ENCODE measurements at places on chromosomes 2 and 18.

GRCh38 chr2:136767030-136767429, 1.7 kb downstream of the THSD7B start:
- DNase-seq: no peak

DNA sequence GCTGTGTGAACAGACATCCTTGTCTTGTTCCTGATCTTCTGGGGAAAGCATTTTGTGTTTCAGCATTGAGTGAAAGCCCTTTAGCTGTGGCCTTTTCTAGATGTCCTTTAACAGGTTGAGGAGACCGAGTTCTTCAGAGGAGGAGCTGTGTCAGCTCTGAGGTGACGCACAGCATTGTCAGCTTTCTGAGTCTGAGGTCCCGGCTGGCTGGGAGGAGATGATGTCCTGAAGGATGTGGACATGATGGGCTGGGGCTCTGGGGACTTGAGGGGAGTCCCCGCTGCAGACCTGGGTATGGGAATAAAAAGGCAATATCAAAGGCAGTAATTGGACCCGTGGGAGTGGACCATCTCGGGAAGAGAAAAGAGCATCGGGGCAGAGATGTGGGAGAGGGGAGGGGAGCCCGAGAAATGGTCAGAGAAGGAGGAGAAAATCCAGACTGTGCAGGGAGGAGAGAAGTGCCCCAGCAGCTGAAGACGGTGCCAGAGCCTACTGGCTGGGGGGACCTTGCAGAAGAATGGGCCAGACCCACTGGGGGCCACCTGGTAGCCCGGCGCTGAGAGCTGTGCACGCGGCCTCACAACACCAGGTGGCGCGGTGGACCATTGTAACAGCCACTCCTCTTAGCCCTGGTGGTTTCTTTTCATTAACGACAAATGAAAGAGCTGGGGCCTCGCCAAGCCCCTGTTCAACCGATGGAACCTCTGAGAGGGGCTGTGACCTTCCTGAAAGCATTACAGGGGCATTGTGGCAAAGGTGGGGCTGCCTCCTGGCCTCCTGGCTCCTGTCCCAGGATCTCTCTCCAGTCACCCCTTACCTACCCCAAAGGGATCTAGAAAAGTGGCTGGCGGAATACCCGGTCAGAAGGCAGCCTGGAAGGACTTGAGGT, 61.6 kb downstream of the ST3GAL5 start:
- DNase-seq: peak; percentile 87

DNA sequence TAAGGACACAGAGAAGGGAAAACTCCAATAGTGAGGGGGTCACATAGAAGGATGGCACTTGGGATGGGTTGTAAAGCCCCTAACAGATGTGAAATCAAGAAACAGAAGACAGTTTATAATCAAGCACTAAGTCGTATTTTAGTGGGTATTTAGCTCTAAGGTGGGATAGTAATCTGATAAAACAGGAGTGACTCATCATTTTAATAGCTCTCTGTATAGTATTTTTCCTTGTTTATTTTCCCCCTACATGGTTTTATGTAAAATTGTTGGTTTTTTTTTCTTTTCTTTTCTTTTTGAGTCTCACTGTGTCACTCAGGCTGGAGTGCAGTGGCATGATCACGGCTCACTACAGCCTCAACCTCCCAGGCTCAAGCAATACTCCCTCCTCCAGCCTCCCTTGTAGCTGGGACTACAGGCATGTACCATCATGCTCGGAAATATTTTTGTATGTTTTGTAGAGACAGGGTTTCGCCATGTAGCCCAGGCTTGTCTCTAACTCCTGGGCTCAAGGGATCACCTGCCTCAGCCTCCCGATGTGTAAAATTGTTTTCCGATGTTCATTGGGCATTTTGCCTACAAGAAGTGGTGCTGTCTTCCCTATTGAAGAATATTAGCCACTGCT, 142.6 kb upstream of the SERPINE2 start:
- DNase-seq: no peak

DNA sequence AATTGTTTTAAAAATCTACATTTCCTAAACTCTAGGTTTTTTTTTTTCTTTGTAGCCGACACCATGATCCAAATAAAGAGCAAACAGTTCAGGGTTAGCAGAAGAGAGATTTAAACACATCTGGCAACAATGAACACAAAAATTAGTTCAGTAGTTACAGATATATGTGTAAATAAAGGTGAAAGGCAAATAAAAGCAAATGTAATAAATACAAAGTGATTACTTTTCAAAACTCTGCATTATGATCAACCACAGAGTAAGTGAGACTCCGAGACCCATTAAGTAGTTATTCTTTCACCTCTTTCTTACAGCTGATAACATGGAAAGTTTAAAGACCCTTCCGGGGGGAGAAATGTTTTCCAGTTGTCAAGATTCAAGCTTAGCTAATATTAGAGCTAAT, 716 bp downstream of the CALCRL start:
- no peak for DNase-seq

DNA sequence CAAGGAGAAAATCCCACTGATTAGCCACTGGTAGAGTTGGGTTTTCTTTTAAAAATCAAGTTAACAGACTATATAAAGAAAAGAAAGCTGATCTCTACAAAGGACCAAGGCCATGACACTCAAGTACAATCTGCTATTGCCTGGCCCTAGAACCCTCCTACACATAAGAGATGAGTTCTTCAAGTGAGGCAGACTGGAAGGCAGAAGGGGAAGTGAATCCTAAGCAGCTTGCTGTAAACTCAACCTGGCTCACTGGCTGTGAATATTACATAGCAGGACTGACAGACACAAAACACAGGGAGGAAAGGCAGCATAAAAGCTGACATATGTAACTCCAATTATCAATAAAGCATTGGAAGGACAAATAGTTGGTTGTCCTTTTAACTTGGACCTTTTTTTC, 65.4 kb downstream of the TRIP12 start:
- DNase-seq: no peak

- no peak for DNase-seq
These were observed 48.0 kb downstream of the MGAT5 start for GRCh38 chr2:134301928-134302260.

DNA sequence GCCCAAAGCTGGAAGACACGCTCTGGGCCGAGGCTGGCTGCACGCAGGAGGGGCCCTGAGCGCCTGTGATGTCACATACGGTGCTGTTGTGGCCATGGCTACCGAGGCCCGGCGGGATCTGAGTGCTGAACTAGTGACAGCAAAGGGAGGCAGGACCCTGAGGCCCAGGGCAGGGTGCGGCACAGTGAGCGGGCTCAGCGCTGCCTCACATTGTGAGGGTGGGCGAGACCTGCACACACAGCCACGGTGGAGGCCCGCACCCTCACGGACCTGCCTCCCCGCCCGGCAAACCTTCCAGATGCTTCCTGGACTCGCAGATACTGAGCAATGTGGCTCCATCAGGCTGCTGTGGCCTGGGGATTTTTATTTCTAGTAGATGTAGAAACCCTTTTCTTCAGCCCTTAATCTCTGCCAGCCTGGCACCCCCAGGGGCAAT, 133.8 kb upstream of the CTDP1 start:
- no peak for DNase-seq

GRCh38 chr2:133652398-133652797, 84.1 kb upstream of the NCKAP5 start:
- no peak for DNase-seq

GRCh38 chr2:19580830-19581229, 222.4 kb upstream of the OSR1 start:
- DNase-seq: no peak

- DNase-seq: no peak
These were observed 150.6 kb upstream of the EPC2 start for GRCh38 chr2:148493822-148494563.

DNA sequence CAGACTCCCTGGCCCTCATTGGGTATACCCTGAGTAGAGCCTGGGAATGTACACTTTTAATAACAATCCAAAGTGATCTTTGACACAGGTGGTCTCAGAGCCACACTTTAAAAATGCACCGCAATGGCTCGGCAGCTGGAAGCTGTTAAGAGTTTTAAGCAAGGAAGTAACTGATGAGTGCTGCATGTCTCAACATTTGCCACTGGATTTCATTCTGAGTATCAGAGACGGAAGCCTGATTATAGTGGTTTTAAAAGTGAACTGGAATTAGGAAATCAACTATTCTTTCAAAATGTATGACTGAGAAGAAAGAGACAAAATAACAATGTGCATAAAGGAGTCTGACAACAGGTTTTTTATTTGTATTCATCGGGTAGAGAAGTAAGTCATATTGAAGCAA, 7.5 kb downstream of the MBOAT2 start:
- DNase-seq: no peak

DNA sequence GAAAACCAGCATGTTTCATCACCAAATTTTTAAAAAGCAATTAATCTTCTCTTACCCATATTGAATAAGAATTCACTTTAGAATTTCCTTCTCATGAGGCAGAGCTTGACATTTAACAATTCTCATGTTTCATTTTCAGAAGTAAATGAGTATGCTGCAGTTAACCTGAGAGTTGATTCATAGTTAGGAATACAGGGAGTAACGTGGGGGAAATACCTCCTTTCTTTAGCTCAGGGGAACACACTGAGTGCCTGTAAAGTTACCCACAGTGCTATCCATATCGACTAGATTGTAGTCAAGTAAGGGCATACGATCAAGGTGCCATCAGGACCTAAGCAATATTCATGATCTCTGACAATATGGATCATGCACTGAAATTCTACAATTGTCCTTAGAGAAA, 38.9 kb upstream of the ATIC start:
- DNase-seq: no peak

- peak; percentile 67 for DNase-seq
These were observed 1.8 kb downstream of the DCC start for GRCh38 chr18:52341608-52342381.

DNA sequence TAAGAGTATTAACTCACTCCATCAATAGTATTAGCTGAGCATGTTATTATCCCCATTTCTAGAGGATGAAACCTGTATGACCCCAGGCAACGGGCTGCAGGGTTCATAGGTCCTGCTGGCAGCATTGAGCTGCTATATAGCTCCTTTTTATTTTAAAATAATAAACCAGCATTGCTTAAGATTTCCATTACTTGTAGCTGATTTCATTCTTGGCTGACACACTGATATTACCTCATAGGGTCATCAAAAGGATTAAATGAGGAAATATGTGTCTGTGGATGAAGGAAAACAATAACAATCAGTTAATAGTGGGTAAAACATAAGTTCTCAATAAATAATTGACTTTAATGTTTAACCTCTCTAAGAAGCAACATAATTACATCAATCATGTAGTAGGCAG, 48.3 kb upstream of the NRP2 start:
- DNase-seq: no peak

- DNase-seq: peak; percentile 63
These were observed 83.7 kb downstream of the SP3 start for GRCh38 chr2:173881461-173881860.

GRCh38 chr18:48564139-48564538, 25.3 kb downstream of the CTIF start:
- DNase-seq: no peak

GRCh38 chr2:127012868-127013267, 94.1 kb downstream of the BIN1 start:
- DNase-seq: no peak

DNA sequence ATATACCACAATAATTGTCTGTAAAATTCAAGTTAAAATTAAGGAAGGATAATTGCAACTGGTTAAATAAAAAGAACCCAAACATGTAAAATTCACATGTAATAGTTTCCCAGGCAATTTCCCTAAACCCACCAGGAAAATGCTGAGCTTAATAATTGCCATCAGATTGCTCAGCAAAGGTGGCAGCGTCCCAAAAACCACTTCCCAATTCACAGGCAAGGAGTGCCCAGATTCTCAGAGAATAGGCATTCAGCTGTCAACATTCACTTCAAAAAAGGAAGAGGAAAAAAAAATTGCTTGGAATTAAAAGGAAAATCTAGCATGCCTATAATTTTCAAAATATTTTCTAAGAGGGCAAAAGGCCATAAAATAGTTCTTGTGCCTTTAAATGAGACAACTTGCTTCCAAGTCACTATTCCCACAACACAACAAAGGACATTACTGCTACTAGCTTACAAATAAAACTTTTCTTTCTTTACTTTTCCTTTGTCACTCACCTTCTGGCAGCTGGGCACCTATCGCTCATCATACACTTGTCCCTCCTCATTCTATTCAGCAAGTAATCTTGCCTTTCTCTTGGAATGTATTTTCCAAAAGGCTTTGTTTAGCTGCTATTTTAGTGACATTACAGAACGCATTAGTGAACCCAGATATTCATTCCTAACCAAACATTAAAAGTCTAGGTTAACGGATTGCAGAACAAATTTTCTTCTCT, 15.2 kb downstream of the SRBD1 start:
- DNase-seq: no peak

- DNase-seq: no peak
These were observed 5.6 kb downstream of the PHLPP1 start for GRCh38 chr18:62720766-62721613.

- DNase-seq: no peak
These were observed 29.7 kb downstream of the NAB1 start for GRCh38 chr2:190678444-190679162.

DNA sequence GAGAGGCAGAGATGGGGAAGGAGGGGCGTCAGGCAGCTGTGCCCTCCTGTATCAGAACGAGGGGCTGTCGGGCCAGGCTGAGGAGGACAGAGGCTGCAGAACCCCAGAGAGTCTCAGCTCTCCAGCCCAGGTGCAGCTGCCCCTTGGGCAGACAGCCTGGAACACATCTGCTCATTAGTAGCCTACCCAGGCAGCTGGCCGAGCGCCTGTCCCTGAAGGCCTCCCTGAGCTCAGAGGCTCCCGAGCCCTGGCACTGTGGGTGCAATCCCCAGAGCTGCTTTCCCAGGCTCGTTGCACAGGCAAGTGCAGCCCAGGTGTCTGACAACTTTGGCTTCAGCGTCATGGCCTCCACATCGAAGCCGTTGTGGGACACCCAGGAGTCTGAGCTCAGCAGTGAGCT, 13.1 kb upstream of the TMEM185B start:
- DNase-seq: no peak

GRCh38 chr2:7329465-7329864, 412.3 kb downstream of the RNF144A start:
- no peak for DNase-seq

GRCh38 chr2:241458687-241459086, 49.7 kb downstream of the STK25 start:
- DNase-seq: peak; percentile 29

DNA sequence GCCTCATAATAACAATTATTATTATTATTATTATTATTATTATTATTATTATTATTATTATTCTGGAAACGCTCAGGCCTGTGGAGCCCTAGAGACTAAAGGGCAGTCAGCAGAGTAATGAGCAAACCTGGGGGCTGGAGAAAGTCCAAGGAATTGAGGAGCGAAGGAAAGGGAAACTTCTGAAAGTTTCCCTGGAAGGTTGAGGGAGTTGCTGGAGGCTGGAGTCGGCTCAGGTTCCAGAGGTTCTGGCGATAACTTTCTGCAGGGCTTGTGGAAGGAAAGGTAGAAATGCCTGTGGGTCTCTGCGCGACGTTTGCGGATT, 9.2 kb downstream of the POU3F3 start:
- DNase-seq: no peak

Data from D341Med (cell line).